D721Med (cell line): ENCODE measurements at places on chromosomes 7 and 10.

GRCh38 chr10:132105302-132105995, 39.7 kb downstream of the JAKMIP3 start:
- DNase-seq: no peak

DNA sequence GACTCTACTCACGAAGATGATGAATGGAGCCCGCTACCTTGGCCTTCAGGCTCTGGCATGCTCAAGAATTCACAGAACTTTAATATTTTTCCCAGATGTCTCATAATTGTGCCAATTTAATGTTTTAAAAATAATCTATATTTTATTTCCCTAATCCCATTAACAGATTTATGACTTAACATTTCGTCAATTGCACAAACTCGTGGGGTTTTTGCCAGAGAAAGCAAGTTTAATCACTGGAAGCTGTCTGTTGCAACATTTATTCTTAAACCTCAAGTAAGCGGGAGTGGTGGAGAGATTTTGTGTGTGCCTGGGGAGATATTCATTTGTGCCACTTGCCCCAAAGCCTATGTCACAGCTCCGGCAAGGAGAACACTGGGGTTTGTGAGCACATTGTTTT, 117.9 kb downstream of the TEX36 start:
- DNase-seq: no peak

- DNase-seq: no peak
Measured at GRCh38 chr10:38093816-38094157, 350 bp upstream of the ZNF37A start.

- DNase-seq: no peak
Measured at GRCh38 chr7:21462081-21462480, 34.2 kb downstream of the SP4 start.

GRCh38 chr10:85926986-85927385, 439.6 kb downstream of the GRID1 start:
- no peak for DNase-seq

DNA sequence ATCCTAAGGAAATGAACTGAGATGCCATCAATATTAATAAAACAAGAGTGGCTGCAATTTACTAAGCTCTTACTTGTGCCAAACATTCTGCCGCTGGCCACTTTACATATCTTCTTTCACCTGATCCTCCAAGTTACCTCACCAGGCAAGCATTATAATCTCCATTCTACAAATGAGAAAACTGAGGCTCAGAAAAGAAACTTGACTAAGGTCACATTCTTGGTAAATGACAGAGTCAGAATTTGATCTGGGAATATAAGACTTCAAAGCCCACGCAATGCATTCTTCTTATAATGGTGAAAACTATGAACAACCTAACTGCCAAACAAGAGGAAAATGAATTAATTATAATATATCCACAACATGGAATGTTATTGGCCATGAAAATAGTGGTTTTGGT, 46.1 kb upstream of the SMNDC1 start:
- no peak for DNase-seq
